ENCODE measurements at places on chromosomes 4 and X.
A peak's percentile ranks its signal among the peaks of the same experiment; 100 is the strongest.

DNA sequence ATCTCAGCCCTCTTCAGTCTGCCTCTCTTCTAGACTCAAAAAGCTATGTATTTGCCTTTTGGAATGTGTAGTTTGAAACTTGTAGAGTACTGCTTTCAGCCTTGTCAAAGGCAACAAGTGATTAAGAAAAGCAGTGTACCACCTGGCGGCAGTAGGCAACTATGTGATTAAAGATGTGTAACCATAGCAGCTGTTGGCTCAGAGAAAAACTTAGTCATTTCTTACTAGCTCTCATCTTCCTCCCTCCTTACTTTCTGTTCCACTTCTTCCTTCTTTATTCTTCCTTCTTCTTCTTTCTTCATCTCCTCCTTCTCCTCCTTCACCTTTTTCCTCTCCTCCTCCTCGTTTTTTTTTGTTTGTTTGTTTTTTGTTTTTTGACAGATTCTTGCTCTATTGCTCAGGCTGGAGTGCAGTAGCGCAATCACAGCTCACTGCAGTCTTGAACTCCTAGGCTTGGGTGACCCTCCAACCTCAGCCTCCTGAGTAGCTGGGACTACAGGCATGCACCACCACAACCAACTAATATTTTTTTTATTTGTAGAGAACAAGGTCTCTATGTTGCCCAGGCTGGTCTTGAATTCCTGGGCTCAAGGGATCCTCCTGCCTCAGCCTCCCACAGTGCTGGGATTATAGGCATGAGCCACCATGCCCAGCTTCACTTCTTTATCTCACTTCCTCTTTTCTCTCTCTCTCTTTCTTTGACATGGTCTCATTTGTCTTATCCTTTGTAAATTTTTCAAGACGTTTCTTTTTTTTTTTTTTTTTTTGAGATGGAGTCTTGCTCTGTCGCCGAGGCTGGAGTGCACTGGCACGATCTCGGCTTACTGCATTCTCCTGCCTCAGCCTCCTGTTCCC, 32.6 kb downstream of the ABHD18 start:
- DNase-seq, result no peak

- DNase-seq, result no peak
These were observed 149.8 kb upstream of the EOLA2 start for GRCh38 chrX:150088042-150088441.

DNA sequence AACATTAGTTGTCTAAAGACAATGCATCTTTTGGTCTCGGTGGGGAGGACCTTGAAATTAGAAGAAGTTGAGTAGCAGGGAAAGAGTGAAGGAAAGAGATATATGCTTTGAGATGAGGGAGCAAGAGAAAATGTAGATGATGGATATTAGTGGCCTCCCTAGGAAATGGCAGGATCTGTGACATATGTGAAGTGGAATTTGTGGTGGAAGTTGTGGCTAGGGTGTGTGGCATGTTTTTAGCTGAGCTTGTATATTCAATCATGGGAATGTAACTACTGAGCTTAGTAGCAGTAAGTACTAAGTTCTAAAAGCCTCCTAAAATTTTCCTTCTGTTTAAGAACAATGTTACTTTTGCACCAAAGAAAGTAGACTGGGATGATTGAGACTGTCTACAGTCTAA, 382.8 kb upstream of the CTSO start:
- no peak for DNase-seq

- DNase-seq, result no peak
These were observed 92.7 kb downstream of the SHISA3 start for GRCh38 chr4:42490015-42490414.

GRCh38 chrX:73239242-73239641, 24.6 kb upstream of the NAP1L2 start:
- DNase-seq, result peak; percentile 3

- no peak for DNase-seq
These were observed 537.0 kb upstream of the DIAPH2 start for GRCh38 chrX:96147681-96148080.

GRCh38 chr4:12562476-12563140, 921.5 kb downstream of the RAB28 start:
- no peak for DNase-seq

- DNase-seq, result peak; percentile 87
These were observed 11.6 kb downstream of the PAGE4 start for GRCh38 chrX:49840679-49841078.

DNA sequence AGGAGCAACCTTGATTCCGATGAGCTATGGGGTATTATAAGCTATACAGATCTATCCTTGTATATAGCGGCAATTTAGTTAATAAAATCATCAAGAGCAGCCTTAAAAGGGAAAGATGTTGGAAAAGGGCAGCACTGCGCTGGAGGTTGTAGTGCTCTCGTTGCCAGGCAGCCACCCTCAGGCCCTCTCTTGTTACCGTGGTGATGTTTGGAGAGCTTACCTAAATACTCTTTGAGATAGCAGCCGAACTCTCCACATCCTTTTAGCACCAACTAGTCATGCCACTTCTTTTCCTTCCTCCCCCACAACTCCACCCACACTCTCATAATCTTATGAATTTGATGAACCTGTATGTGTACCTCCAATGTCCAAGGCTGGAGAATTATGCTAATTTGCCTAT, 3.8 kb upstream of the RADX start:
- DNase-seq, result no peak

GRCh38 chr4:24896977-24897376, 15.9 kb downstream of the CCDC149 start:
- no peak for DNase-seq

GRCh38 chrX:41334363-41335197, 618 bp downstream of the DDX3X start:
- DNase-seq, result peak; percentile 92

DNA sequence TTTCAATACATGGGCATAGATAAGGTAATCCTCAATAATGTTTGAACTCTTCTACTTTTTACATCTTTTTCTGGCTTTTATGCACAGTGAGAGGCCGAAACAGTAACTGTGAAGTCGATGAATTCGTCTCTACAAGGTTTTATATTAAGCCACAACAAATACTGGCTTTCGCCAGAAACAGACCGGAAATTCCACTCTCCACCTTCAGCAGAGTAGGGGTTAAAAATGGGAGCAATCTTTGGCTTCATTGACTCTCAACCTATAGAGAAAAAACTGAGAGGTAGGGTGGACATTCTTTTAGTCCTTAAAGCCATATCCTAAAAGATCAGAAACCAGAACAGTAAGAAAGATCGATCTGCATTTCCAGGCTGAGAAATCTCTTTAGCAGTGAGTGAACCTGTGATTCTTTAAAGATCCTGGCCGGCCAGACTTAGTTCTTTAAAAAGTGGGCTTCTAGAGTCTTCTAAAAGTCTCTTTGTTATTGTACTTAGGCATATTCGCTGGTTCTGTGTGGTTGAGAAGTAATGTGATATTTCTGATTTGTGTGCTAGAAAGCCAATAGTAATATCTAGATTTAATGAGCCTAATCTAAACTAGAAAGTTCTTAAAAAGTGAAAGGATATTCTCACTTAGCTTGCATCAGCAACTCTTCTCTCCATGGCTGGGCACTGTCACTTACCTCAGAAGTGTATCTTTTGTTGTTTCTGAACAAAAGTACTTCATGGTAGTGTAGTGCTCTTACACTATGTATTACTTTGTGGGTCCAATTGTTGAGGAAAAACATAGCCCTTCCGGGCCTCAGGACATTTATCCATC, 2.0 kb downstream of the HSPA4L start:
- no peak for DNase-seq

GRCh38 chrX:53126377-53126776, 32.4 kb downstream of the KANTR start:
- no peak for DNase-seq

- DNase-seq, result no peak
These were observed 11.5 kb downstream of the SH3RF1 start for GRCh38 chr4:169259271-169259670.

- no peak for DNase-seq
These were observed 61.0 kb downstream of the SEPSECS start for GRCh38 chr4:25098964-25099891.

- no peak for DNase-seq
These were observed 19.8 kb upstream of the TBC1D14 start for GRCh38 chr4:6889736-6890324.

DNA sequence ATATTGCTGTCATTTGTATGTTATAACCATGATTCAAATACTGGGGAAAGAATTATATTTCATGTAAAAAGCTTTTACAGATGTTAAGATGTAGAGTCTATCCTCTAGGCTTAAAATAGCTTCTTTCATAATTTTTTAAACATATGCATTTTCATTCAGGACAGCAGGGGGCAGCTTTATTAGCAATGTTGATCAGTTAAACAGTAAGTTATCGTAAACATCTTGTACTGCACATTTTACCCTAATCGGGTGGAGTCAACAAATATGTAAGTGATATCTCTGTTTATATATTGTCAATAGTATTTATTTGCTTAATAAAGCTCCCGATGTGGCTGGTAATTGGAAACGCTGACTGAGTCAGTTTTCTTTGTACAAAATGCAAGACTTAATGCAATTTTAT, 142.5 kb upstream of the MED14 start:
- DNase-seq, result no peak

DNA sequence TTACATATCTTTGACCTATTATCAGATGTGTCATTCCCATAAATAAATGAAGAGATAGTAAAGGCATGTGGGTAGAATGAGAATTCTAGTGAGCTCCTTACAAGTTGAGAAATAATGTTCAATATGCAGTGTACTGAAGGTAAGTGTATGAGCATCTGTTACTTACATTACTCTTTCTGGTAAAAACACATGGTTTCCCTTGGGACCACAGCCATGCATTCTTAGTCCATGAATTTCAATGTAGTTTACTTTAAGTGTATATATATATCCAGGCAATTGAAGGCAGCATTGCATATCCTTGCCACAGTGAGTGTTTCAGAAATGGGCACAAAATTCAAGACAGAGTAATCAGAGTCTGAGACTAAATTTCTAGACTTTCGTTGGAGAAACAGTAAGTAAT, 277.2 kb downstream of the CXXC4 start:
- DNase-seq, result no peak

GRCh38 chrX:701673-702072, 71.1 kb downstream of the SHOX start:
- no peak for DNase-seq

- DNase-seq, result no peak
These were observed 17.5 kb downstream of the CFAP99 start for GRCh38 chr4:2436301-2436700.

- DNase-seq, result no peak
These were observed 1299.5 kb downstream of the FSTL5 start for GRCh38 chr4:160864253-160864652.

- peak; percentile 74 for DNase-seq
These were observed 182.5 kb upstream of the NPY2R start for GRCh38 chr4:155025762-155026457.

GRCh38 chr4:11640584-11640983, 211.9 kb upstream of the HS3ST1 start:
- no peak for DNase-seq

DNA sequence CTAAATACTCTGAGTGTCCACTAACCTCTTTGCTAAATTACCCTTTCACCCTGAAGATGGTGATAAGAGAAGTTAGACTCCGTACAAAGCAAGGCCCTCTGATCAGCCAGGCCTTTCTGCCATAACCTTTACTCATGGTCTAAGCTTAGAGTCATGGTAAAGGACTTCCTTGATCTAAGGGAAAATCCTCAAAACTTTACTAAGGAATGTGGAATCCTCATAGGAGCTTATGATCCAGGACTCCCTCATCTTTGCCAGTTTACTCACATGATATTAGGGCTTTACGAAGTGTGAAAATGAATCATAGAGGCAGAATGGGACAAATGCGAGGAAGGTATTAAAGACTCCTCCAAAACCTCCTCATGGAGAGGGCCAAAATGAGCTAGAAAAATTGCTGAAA, 7.9 kb upstream of the FAM13A start:
- DNase-seq, result no peak

DNA sequence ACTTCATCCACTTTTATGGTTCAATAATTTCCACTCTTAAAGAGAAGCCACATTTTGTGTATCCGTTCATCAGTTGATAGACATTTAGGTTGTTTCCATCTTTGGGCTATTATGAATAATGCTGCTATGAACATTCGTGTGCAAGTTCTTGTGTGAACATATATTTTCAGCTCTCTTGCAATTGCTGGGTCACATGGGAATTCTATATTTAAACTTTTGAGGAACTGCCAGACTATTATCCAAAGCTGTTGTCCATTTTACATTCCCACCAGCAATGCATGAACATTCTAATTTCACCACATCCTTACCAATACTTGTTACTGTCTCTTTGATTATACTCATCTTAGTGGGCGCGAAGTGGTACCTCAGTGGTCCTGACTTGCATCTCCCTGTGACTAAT, 61.9 kb downstream of the NR3C2 start:
- no peak for DNase-seq

GRCh38 chr4:182645511-182645910, 271.7 kb downstream of the DCTD start:
- no peak for DNase-seq

DNA sequence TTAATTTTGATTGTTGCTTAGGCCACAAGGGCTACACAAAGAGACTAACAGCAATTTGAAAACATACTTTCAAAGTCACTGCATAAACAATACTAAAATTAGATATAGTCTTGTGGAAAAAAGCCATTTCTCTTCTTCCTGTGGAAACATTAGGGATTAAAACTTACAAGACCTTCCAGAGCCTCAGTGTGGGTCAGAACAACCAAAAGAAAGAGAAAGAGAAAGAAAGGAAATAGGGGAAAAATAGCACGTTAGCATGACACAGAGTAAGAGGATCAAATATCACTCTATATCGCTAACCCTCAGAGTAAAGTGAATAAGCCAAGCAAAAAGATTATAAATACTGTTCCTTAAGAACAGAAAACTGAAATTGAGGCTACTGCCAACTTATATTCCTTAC, 127.8 kb upstream of the DIAPH2 start:
- no peak for DNase-seq

DNA sequence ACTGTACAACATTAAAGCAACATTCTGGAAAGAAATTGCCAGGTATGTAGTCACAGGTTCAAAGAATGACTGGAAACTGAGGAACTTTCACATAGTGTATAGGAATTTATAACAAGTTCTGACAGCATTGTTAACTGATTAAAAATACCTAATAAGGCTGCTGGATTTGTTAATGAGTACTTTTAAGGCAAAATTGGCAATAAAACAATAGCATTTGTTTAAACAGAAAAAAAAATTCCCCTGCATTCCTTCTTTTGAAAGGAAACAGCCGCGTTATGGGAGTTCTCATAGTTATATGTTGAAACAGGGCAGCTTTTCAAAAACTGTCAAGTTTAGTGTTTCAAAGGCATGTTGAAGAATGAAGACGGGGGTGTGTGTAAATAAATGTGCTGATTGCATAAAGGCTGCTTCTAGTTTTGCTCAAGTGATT, 282.5 kb upstream of the FAT1 start:
- no peak for DNase-seq

DNA sequence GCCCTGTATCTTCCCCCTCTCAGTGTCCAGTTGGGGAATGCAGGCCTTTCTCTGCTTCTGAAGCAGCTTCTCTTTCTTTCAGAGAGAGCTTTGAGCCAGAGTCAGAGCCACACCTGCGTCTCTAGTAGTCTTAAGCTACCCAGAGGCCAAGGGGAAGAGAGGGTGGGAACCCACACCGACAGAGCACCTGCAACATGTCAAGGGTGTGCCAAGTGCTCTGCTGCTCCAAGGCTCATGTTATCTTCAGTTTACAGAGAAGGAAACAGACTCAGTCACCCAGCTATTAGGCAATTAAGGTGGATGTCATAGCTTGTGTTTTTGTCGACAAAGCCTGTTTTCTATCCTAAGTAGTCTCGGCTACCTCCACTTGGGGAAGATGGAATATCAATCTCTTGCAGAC, 22.7 kb upstream of the RNF212 start:
- DNase-seq, result no peak

Data from ELF-1 (cell line).